Stimulated activated memory B cell treated with anti-CD40 and anti-IgM and Interleukin-4, amounts not matched to agents 10 μg/mL and 1 μg/mL and 100 μg/mL, for 72 hours (primary cell): ENCODE measurements at places on chromosomes 1 and 21.

DNA sequence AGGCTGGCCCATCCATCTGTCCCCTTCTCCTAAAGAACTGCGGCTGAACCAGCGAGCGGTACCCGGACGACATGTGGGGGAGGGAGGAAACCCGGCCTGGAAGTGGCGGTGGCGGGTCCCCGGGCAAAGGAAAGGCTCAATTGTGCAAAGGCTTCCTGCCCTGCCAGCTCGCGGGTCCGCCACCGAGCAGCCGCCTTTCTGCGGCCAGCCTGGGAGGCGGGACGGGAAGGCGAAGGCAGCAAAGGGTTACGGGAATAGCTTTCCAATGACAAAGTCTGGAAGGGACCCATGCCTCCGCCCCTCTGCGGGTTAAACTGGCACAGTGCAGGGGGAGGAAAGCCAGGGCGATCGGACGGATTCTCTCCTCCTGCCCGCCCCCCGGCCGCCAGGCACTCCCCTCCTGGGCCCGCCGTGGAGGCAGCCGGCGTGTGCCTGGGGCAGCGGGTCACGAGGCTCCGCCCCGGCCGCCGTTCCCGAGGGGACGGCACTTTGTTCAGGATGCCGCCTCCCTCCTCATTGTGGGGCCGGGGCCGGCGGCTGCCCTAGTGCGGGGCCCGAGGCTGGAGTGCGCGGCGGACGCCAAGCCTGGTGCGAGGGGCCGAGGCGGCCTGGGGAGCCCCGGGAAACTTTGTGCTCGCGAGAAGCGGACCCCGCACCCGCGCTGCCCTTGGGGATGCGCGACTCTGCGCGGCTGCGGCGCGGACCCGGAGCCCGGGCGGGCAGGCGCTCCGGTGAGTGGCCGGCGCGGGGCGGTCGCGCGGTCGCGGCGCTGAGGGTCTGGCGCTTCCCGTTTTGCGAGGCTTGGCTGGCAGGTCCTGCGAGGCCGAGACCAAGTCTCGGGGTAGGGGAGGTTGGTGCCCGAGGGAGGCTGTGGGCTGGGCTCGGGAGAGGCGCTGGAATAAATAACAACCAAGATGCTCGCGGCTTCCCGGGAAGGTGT lies at the start of gene NAV1:
Gene NAV1 (plus strand): TSS at position 516 of the 940 bp plus-strand sequence. CDS start 83,758 bp downstream, outside the sequence.
- ATAC-seq, result peak; percentile 60

GRCh38 chr1:155070721-155071569 lies 7.4 kb downstream of the EFNA4 start:
- peak; percentile 90 for ATAC-seq

- ATAC-seq, result no peak
Observed at GRCh38 chr1:167456524-167456923, 61.8 kb downstream of the CD247 start.

DNA sequence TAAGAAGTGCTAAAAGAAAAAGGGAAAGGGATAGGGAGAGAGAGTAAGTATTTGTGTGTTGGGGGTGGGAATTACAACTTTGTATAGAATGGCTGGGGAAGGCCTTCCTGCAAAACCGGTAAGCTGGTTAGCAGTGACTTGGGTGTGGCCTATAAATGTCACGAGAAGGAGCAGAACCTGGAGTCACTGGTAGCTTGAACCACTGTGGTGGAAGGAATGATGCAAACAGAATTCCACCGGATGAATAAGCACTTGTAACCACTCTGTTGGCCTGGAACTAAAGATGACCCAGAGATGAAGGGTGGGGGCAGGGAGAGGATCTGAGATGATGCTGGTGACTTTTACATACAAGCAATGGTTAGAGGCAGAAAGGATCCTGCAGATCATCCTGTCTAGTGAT lies 8.9 kb downstream of the XKR8 start:
- ATAC-seq, result no peak

- no peak for ATAC-seq
Observed at GRCh38 chr1:70442490-70442889, 31.4 kb downstream of the CTH start.

DNA sequence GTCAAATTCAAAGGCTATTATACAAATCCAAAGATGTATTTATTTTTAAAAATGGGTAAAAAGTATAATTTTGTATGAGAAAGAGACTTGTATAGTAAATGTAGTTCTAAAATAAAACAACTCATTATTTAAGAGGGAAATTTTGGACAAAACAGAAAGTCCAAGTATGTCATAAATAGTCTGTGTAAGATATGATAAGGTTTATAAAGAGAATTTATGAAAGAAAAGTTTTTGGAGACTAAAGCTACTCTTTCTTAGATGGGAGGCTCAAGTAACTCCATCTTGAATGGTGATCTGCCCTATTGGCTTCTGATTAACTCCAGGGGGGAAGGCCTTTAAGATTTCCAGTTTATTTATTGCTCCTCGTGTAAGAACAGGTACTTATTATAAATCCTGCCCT lies 14.7 kb upstream of the OR2T27 start:
- no peak for ATAC-seq

GRCh38 chr1:226526801-226527595 lies 21.6 kb upstream of the STUM start:
- no peak for ATAC-seq
